ENCODE measurements at places on chromosomes 12 and 14. TPM values are rescaled to one million over a fixed set of nuclear protein-coding genes. Genes with fewer than 3 reads are reported as not detected.

The NTS gene
- total RNA-seq, result not detected

GRCh38 chr14:22227084-22227483 lies 361.9 kb downstream of the DAD1 start:
- no peaks in the 10 kb centered on the region for H3K27me3 ChIP-seq
- H3K36me3 ChIP-seq, result no peaks in the 10 kb centered on the region
- DNase-seq, result no peak
- no peak overlapping the region for H3K4me3 ChIP-seq
- H3K4me1 ChIP-seq, result no peaks in the 10 kb centered on the region

- no peaks in the 10 kb centered on the region for H3K36me3 ChIP-seq
- no peak overlapping the region for H3K4me3 ChIP-seq
- no peaks in the 10 kb centered on the region for H3K4me1 ChIP-seq
- no peaks in the 10 kb centered on the region for H3K27me3 ChIP-seq
- no peak for DNase-seq
- H3K27ac ChIP-seq, result no peak overlapping the region
Observed at GRCh38 chr12:66726556-66726955, 47.7 kb upstream of the GRIP1 start.

- no peaks in the 10 kb centered on the region for H3K27me3 ChIP-seq
- peaks cover 14% of the 10 kb centered on the region for H3K4me1 ChIP-seq
- H3K36me3 ChIP-seq, result no peaks in the 10 kb centered on the region
- no peak for DNase-seq
Observed at GRCh38 chr12:402029-402389, 565 bp downstream of the CCDC77 start.

- H3K27me3 ChIP-seq, result no peaks in the 10 kb centered on the region
- peaks cover 23% of the 10 kb centered on the region for H3K36me3 ChIP-seq
- H3K27ac ChIP-seq, result peak overlapping the region; percentile 99
- peak overlapping the region; percentile 90 for H3K4me3 ChIP-seq
- peaks cover 37% of the 10 kb centered on the region for H3K4me1 ChIP-seq
- no peak for DNase-seq
Observed at GRCh38 chr12:49131894-49132461, 783 bp upstream of the TUBA1B start.

GRCh38 chr14:76136476-76137110 lies 15.1 kb upstream of the GPATCH2L start:
- no peak overlapping the region for H3K4me3 ChIP-seq
- DNase-seq, result no peak
- no peaks in the 10 kb centered on the region for H3K36me3 ChIP-seq
- peaks cover 12% of the 10 kb centered on the region for H3K4me1 ChIP-seq
- peaks cover 97% of the 10 kb centered on the region for H3K27me3 ChIP-seq
- no peak overlapping the region for H3K27ac ChIP-seq

GRCh38 chr12:89999699-90000505 lies 291.3 kb upstream of the ATP2B1 start:
- no peak overlapping the region for H3K27ac ChIP-seq
- H3K27me3 ChIP-seq, result no peaks in the 10 kb centered on the region
- no peaks in the 10 kb centered on the region for H3K4me1 ChIP-seq
- DNase-seq, result no peak

DNA sequence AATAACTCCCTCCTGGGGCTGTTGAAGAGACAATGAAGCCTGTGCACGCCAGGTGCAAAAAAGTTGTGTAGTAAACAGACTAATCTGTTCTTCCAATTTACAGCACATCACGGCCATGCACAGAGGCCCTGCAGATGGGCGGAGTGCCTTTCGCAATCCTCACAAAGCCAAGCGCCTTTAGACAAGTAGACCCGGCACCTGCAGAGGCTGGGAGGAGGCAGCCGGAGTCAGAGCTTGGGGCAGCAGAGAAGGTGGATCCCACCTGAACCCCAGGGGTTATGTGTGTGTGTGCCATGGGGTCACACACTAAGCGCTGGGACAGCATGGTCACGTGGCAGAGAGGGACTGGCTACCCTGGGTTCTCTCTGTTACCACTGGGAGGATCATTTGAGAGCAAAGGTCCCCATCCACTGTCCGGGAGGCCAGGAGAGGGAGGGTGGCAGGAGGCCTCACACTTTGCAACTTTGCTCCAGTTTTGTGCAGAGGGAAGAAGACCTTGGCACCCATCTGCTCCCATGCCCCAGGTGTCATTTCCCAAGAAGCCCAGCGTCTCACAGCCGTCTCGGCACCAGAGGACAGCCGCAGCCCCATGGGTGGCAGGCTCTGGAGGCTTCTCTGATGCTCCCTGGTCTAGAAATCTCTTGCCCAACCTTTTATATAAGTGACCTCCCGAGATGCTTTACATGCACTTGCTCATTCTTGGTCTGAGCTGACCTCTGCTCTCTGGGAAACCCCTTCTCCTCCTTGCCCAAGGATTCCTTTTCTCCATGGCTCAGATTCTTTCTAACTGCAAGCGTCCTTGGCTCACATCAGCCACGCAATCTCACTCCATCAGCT lies 80.0 kb upstream of the DICER1 start:
- DNase-seq, result no peak
- H3K27ac ChIP-seq, result no peak overlapping the region
- H3K4me1 ChIP-seq, result peaks cover 34% of the 10 kb centered on the region
- no peaks in the 10 kb centered on the region for H3K36me3 ChIP-seq

- H3K36me3 ChIP-seq, result peaks cover 21% of the 10 kb centered on the region
- no peak for DNase-seq
- peaks cover 3% of the 10 kb centered on the region for H3K4me1 ChIP-seq
- no peaks in the 10 kb centered on the region for H3K27me3 ChIP-seq
Observed at GRCh38 chr12:56229916-56230431, at the start of gene SLC39A5. SLC39A5 (plus strand) TSS chr12:56230051; CDS start chr12:56231275, 1,224 bp downstream.

GRCh38 chr14:23776296-23776695 lies 140.1 kb downstream of the DHRS2 start:
- no peak overlapping the region for H3K4me3 ChIP-seq
- no peak for DNase-seq
- H3K27ac ChIP-seq, result no peak overlapping the region
- H3K36me3 ChIP-seq, result no peaks in the 10 kb centered on the region
